Common myeloid progenitor, CD34-positive (primary cell): ENCODE measurements at places on chromosomes 2 and 18.

- no peaks in the 10 kb centered on the region for H3K36me3 ChIP-seq
- H3K4me1 ChIP-seq, result peaks cover 14% of the 10 kb centered on the region
- no peaks in the 10 kb centered on the region for H3K27me3 ChIP-seq
- DNase-seq, result no peak
These were observed 1752.4 kb upstream of the CELF4 start for GRCh38 chr18:39318008-39318407.

- no peak overlapping the region for H3K4me3 ChIP-seq
- no peaks in the 10 kb centered on the region for H3K27me3 ChIP-seq
- DNase-seq, result no peak
These were observed 61.9 kb upstream of the TFCP2L1 start for GRCh38 chr2:121346859-121347258.

- H3K4me3 ChIP-seq, result no peak overlapping the region
- no peaks in the 10 kb centered on the region for H3K36me3 ChIP-seq
- H3K27me3 ChIP-seq, result no peaks in the 10 kb centered on the region
- H3K27ac ChIP-seq, result no peak overlapping the region
These were observed 13.0 kb upstream of the SLC9A2 start for GRCh38 chr2:102606353-102606752.

- no peaks in the 10 kb centered on the region for H3K36me3 ChIP-seq
- H3K27ac ChIP-seq, result no peak overlapping the region
- no peaks in the 10 kb centered on the region for H3K27me3 ChIP-seq
- H3K4me1 ChIP-seq, result no peaks in the 10 kb centered on the region
- DNase-seq, result peak; percentile 50
- H3K4me3 ChIP-seq, result peak overlapping the region; percentile 5
These were observed 17.1 kb upstream of the ANKRD62 start for GRCh38 chr18:12076424-12077140.

- no peaks in the 10 kb centered on the region for H3K4me1 ChIP-seq
- H3K4me3 ChIP-seq, result no peak overlapping the region
- H3K27me3 ChIP-seq, result no peaks in the 10 kb centered on the region
- no peak for DNase-seq
- H3K27ac ChIP-seq, result no peak overlapping the region
These were observed 760.0 kb downstream of the EPHA4 start for GRCh38 chr2:220811952-220812570.

GRCh38 chr2:108575132-108575966 is 41.1 kb downstream of the LIMS1 start:
- H3K4me1 ChIP-seq, result peaks cover 22% of the 10 kb centered on the region
- no peak overlapping the region for H3K4me3 ChIP-seq
- H3K36me3 ChIP-seq, result no peaks in the 10 kb centered on the region
- DNase-seq, result no peak
- H3K27me3 ChIP-seq, result no peaks in the 10 kb centered on the region
- no peak overlapping the region for H3K27ac ChIP-seq

GRCh38 chr18:48996901-48997463 is 46.2 kb upstream of the SMAD7 start:
- H3K4me1 ChIP-seq, result peaks cover 13% of the 10 kb centered on the region
- no peak overlapping the region for H3K4me3 ChIP-seq
- H3K36me3 ChIP-seq, result no peaks in the 10 kb centered on the region
- DNase-seq, result peak; percentile 60
- no peaks in the 10 kb centered on the region for H3K27me3 ChIP-seq

DNA sequence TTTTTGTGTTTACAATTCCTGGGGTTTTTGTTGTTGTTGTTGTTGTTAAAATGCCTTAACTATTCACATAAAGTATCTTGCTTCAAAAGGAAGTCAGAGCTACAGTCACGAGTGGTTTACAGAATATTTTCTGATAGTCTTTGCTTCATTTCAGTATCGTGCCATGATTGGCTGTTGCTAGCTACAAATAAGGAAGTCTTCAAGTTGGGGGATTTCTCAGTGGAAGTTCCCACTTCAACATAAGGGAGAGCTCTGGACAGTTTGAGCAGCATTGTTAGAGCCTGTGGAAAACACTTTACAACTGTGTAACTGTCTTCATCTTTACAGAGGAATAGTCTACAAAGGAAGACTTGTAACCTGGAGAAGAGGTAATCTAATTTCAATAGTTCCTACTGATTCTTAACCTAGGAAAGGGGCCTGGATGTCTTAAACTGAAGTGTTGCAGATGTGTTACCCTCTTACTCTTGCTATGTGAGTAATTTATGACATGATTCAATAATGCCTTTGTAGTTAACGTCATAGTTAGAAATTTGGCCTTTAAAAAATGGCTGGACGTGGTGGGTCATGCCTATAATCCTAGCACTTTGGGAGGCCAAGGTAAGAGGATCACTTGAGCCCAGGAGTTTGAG is 23.4 kb upstream of the TANK start:
- no peaks in the 10 kb centered on the region for H3K27me3 ChIP-seq
- H3K27ac ChIP-seq, result peak overlapping the region; percentile 87
- H3K4me3 ChIP-seq, result peak overlapping the region; percentile 74
- peak; percentile 95 for DNase-seq
- H3K4me1 ChIP-seq, result peaks cover 28% of the 10 kb centered on the region

DNA sequence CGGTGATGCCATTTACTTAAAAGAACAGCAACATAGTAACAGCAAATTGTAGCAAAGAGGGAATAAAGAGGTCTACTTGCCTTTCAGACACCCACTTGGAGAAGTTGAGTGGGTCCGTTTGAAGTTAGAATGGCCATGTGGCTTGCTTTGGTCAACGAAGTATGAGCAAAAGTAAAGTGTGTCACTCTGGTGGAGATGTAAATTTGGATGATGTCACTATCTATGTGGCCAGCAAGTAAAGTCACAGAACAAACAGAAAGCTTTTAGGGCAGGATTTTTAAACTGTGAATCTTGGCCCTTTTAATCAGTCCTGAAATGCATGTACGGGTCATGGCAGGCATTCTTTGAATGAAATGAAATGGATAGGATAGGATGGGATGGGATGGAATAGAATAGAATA is 120.3 kb downstream of the PAX3 start:
- no peaks in the 10 kb centered on the region for H3K4me1 ChIP-seq
- no peak overlapping the region for H3K27ac ChIP-seq
- no peaks in the 10 kb centered on the region for H3K27me3 ChIP-seq
- no peak overlapping the region for H3K4me3 ChIP-seq
- H3K36me3 ChIP-seq, result no peaks in the 10 kb centered on the region
